ENCODE measurements at places on chromosomes 12 and 14. TPM values are rescaled to one million over a fixed set of nuclear protein-coding genes. Genes with fewer than 3 reads are reported as not detected.

Gene GNG2
- 3.3 TPM for total RNA-seq

Gene FAIM2
- total RNA-seq = not detected

Gene TBX5
- 0.43 TPM for total RNA-seq

Gene ZC2HC1C
- total RNA-seq = not detected

Gene PPM1H
- 3.0 TPM for total RNA-seq
